ENCODE measurements at places on chromosomes 1 and 21. TPM values are rescaled to one million over a fixed set of nuclear protein-coding genes. Genes with fewer than 3 reads are reported as not detected.

Gene SLC45A1
- 0.57 TPM for total RNA-seq

Gene SPRR1A
- total RNA-seq, result not detected

Gene SLC5A3
- total RNA-seq, result 21.8 TPM

Gene DUSP23
- total RNA-seq, result 73.9 TPM

Gene COL6A1
- total RNA-seq, result 19.0 TPM

Gene GPR52
- total RNA-seq, result 2.9 TPM

Gene BRINP3
- not detected for total RNA-seq

Gene RXRG
- total RNA-seq, result not detected

Gene FCAMR
- total RNA-seq, result not detected

Gene CD53
- total RNA-seq, result not detected

Gene GJA4
- total RNA-seq, result 35.9 TPM

Gene CHTOP
- total RNA-seq, result 46.4 TPM

Gene S100A1
- total RNA-seq, result not detected

Gene MRPS15
- total RNA-seq, result 87.2 TPM

Gene GBP7
- not detected for total RNA-seq

Gene TRAF5
- 13.0 TPM for total RNA-seq

Gene NCAM2
- total RNA-seq, result 0.13 TPM

Gene ZBED6
- 56.8 TPM for total RNA-seq

Gene KRTAP11-1
- total RNA-seq, result not detected

Gene DPT
- not detected for total RNA-seq
